ENCODE measurements at places on chromosomes 7 and 10. TPM values are rescaled to one million over a fixed set of nuclear protein-coding genes. Genes with fewer than 3 reads are reported as not detected.

The DUSP5 gene
- total RNA-seq, result 1.1 TPM

- H3K4me1 ChIP-seq, result no peaks in the 10 kb centered on the region
- H3K36me3 ChIP-seq, result no peaks in the 10 kb centered on the region
- H3K4me3 ChIP-seq, result no peak overlapping the region
- H3K27me3 ChIP-seq, result peaks cover 13% of the 10 kb centered on the region
These were observed 147.1 kb downstream of the ITGA8 start for GRCh38 chr10:15572531-15573045.

GRCh38 chr7:44263326-44264082 is 61.9 kb downstream of the CAMK2B start:
- H3K27ac ChIP-seq, result no peak overlapping the region
- H3K4me1 ChIP-seq, result peaks cover 8% of the 10 kb centered on the region
- no peak overlapping the region for H3K4me3 ChIP-seq
- H3K27me3 ChIP-seq, result no peaks in the 10 kb centered on the region
- H3K36me3 ChIP-seq, result no peaks in the 10 kb centered on the region

The GPNMB gene
- total RNA-seq, result 6.3 TPM

The ARHGAP19 gene
- total RNA-seq, result 13.7 TPM

The GIMAP4 gene
- 381 TPM for total RNA-seq

- H3K4me1 ChIP-seq, result no peaks in the 10 kb centered on the region
- no peaks in the 10 kb centered on the region for H3K27me3 ChIP-seq
These were observed 408.4 kb downstream of the ETV1 start for GRCh38 chr7:13581097-13581496.

The JAKMIP3 gene
- 0.16 TPM for total RNA-seq

GRCh38 chr10:93110472-93111146 is 36.9 kb downstream of the CYP26A1 start:
- H3K36me3 ChIP-seq, result no peaks in the 10 kb centered on the region
- peaks cover 5% of the 10 kb centered on the region for H3K4me1 ChIP-seq
- peaks cover 9% of the 10 kb centered on the region for H3K27me3 ChIP-seq
- H3K27ac ChIP-seq, result no peak overlapping the region

GRCh38 chr10:118704711-118705110 is 50.1 kb downstream of the CACUL1 start:
- peak overlapping the region; percentile 22 for H3K27ac ChIP-seq
- no peak for DNase-seq
- no peak overlapping the region for H3K4me3 ChIP-seq

DNA sequence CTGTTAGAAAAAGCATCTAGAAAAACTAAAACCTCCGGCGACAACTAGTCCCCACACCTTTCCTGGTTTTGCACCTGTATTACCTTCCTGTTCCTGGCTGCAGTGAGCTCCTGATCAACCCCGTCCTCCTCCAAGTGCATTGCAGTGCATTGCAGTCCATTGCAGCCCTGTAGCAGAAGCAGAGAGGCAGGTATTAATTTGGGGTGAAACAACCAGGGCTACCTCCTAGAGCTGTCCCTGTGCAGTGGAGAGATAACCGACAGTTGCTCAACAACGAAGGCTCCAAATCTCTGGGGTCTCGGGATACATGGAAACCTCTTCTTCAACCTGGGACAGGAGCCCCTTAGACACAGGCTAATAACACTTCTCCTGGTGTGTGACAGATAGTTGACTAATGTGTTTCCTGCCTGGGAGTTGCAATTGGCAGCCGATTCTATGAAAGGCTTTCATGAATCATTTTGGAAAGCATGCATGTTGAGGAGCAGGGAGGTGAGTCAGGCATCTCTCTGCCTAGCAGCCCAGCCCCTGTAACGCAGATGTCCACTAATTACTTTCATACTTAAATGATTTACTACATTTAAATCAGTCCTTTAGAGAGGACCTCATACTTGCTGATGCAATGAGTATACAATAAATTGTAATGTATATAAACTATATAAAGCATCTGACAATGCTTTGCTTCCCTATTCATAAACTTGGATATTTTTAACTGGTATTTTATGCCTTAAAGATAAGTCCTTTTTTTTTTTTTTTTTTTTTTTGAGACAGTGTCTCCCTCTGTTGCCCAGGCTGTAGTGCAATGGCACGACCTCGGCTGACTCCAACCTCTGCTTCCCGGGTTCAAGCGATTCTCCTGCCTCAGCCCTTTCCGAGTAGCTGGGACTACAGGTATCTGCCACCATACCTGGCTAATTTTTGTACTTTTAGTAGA is 59.0 kb downstream of the PRR15 start:
- H3K4me1 ChIP-seq, result no peaks in the 10 kb centered on the region
- H3K4me3 ChIP-seq, result no peak overlapping the region

The CRPPA gene
- 1.8 TPM for total RNA-seq

The DYNC1I1 gene
- not detected for total RNA-seq

The SPDYE11 gene
- not detected for total RNA-seq

GRCh38 chr7:83614112-83614511 is 34.8 kb downstream of the SEMA3E start:
- H3K27ac ChIP-seq, result no peak overlapping the region
- H3K4me3 ChIP-seq, result no peak overlapping the region
- no peaks in the 10 kb centered on the region for H3K4me1 ChIP-seq
- no peaks in the 10 kb centered on the region for H3K36me3 ChIP-seq
- DNase-seq, result no peak
- H3K27me3 ChIP-seq, result no peaks in the 10 kb centered on the region

- peaks cover 25% of the 10 kb centered on the region for H3K36me3 ChIP-seq
- no peak for DNase-seq
- no peaks in the 10 kb centered on the region for H3K27me3 ChIP-seq
- H3K27ac ChIP-seq, result no peak overlapping the region
- H3K4me3 ChIP-seq, result no peak overlapping the region
These were observed 3.2 kb upstream of the RSU1 start for GRCh38 chr10:16820421-16820820.

DNA sequence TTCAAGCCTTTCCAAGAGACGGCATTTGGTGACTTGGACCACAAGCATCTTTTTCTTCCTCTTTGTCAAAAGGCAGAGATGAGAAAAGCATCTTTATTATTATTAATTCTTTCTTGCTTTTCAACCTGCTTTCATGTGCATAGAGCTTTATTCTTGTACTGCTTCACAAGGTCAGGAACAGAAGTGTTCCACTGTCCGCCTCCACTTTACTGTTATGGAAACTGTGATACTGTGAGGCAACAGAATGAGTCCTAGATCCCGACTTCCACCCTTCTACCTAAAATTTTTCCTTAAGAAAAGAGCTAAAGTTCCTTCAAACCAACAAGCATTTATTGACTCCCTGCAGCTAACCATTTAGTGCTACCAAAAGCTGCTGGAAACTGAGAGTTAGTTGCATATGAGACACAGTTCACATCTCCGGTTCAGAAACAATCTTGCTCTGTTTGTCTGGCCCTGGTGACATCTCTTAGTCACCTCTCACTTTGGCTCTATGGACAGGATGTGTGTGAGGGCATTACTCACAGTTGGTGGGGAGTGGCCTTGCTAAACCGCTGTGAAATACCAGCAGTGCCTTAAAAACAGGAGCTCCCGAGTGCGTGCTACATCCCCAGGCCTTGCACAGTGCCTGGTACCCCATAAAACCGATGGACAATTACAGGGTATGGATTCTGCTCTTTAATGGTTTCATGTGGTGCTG is 77.1 kb upstream of the TRIL start:
- no peaks in the 10 kb centered on the region for H3K36me3 ChIP-seq
- DNase-seq, result no peak
- no peak overlapping the region for H3K4me3 ChIP-seq
- no peaks in the 10 kb centered on the region for H3K27me3 ChIP-seq
- H3K27ac ChIP-seq, result no peak overlapping the region

The AMZ1 gene
- total RNA-seq, result 0.05 TPM

DNA sequence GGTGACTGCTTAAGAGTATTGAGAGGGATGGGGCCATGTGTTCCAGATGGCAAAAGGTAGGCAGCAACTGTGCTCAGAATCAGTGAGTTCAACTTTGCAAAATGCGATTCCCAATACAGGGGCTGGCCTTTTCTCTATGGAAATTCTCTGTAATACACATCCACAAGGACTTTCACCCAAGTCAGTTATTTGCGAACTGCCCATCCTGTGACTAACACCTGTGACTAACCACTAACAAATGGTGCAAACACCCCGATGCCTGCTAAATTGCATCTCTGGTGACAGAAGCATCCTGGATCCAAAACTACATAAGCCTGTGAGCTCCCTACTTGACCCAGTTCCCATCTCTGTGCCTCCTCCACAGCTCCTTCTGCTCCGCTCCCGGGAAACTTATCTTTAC is 9.0 kb upstream of the CUZD1 start:
- no peaks in the 10 kb centered on the region for H3K27me3 ChIP-seq
- no peak overlapping the region for H3K4me3 ChIP-seq
- H3K36me3 ChIP-seq, result peaks cover 65% of the 10 kb centered on the region
- H3K4me1 ChIP-seq, result no peaks in the 10 kb centered on the region
- DNase-seq, result no peak

GRCh38 chr7:140229591-140230515 is 53.1 kb upstream of the KDM7A start:
- no peaks in the 10 kb centered on the region for H3K27me3 ChIP-seq
- DNase-seq, result peak; percentile 76
- peak overlapping the region; percentile 96 for H3K4me3 ChIP-seq
- peak overlapping the region; percentile 97 for H3K27ac ChIP-seq

The KLLN gene
- 1.7 TPM for total RNA-seq

DNA sequence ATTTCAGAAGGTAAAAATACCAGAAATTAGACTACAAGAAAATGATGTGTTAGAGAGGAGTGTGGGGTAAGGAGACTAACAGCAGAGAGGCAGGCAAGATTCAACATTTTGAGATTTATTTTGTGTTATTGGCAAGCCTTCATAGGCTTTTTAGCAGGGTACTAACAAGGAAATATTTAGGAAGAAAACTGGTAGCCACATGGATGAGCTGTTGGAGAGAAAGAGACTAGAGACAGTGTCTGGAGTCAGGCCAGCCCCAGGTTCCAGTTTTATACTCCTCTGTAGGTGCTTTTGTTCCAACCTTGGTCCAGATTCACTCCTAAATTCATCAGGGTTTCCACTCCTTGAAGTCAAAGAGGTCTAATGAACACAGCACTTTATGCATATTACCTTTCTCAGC is 41.1 kb downstream of the GPRIN2 start:
- H3K4me1 ChIP-seq, result no peaks in the 10 kb centered on the region
- no peak for DNase-seq
- H3K27me3 ChIP-seq, result peaks cover 2% of the 10 kb centered on the region
- H3K27ac ChIP-seq, result no peak overlapping the region

- H3K36me3 ChIP-seq, result no peaks in the 10 kb centered on the region
- H3K27ac ChIP-seq, result no peak overlapping the region
- no peak for DNase-seq
- H3K4me1 ChIP-seq, result no peaks in the 10 kb centered on the region
These were observed 123.6 kb downstream of the ADCYAP1R1 start for GRCh38 chr7:31175672-31176071.

- peak overlapping the region; percentile 86 for H3K4me3 ChIP-seq
- H3K36me3 ChIP-seq, result no peaks in the 10 kb centered on the region
- H3K4me1 ChIP-seq, result peaks cover 32% of the 10 kb centered on the region
- peak overlapping the region; percentile 89 for H3K27ac ChIP-seq
- peak; percentile 39 for DNase-seq
- H3K27me3 ChIP-seq, result no peaks in the 10 kb centered on the region
These were observed 37.8 kb downstream of the DNAJB12 start for GRCh38 chr10:72316748-72317435.

GRCh38 chr10:30529373-30529998 is 95.5 kb downstream of the MAP3K8 start:
- peak overlapping the region; percentile 98 for H3K27ac ChIP-seq
- no peaks in the 10 kb centered on the region for H3K27me3 ChIP-seq
- H3K36me3 ChIP-seq, result no peaks in the 10 kb centered on the region
- H3K4me3 ChIP-seq, result peak overlapping the region; percentile 84
- peaks cover 59% of the 10 kb centered on the region for H3K4me1 ChIP-seq

GRCh38 chr10:79930751-79931150 is 18.2 kb downstream of the SFTPD start:
- no peak overlapping the region for H3K4me3 ChIP-seq
- peaks cover 2% of the 10 kb centered on the region for H3K4me1 ChIP-seq
- no peaks in the 10 kb centered on the region for H3K36me3 ChIP-seq

DNA sequence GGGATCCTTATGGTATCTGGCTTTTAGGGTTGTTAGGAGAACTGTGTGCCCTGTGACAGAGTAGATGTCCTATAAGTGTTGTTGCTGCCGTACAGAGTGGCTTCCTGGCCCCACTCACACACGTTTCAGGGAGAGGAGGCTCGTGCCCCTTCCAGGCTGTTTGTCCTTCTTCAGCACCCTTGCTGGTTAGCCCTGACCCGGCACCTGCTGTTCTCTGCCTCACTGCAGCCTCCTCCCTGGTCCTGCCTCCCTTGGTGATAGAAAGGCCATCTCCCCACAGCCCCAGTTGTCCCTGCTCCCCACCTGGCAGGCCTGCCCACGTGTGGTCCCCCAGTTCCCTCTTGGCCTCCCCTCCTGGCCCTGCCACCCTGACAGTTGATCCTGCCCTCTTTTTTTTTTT is 2.3 kb downstream of the CLIP2 start:
- peaks cover 35% of the 10 kb centered on the region for H3K4me1 ChIP-seq
- peak overlapping the region; percentile 26 for H3K4me3 ChIP-seq
- H3K36me3 ChIP-seq, result peaks cover 1% of the 10 kb centered on the region

The PNLIPRP1 gene
- not detected for total RNA-seq

- no peak for DNase-seq
- H3K4me1 ChIP-seq, result no peaks in the 10 kb centered on the region
- no peak overlapping the region for H3K27ac ChIP-seq
- H3K27me3 ChIP-seq, result no peaks in the 10 kb centered on the region
These were observed 40.7 kb upstream of the FMC1 start for GRCh38 chr7:139300390-139300789.

The VGF gene
- total RNA-seq, result not detected

GRCh38 chr10:79328737-79329504 is 18.3 kb upstream of the PPIF start:
- H3K27me3 ChIP-seq, result no peaks in the 10 kb centered on the region
- peaks cover 7% of the 10 kb centered on the region for H3K4me1 ChIP-seq
- no peaks in the 10 kb centered on the region for H3K36me3 ChIP-seq
- H3K27ac ChIP-seq, result no peak overlapping the region
- DNase-seq, result no peak
- H3K4me3 ChIP-seq, result no peak overlapping the region

DNA sequence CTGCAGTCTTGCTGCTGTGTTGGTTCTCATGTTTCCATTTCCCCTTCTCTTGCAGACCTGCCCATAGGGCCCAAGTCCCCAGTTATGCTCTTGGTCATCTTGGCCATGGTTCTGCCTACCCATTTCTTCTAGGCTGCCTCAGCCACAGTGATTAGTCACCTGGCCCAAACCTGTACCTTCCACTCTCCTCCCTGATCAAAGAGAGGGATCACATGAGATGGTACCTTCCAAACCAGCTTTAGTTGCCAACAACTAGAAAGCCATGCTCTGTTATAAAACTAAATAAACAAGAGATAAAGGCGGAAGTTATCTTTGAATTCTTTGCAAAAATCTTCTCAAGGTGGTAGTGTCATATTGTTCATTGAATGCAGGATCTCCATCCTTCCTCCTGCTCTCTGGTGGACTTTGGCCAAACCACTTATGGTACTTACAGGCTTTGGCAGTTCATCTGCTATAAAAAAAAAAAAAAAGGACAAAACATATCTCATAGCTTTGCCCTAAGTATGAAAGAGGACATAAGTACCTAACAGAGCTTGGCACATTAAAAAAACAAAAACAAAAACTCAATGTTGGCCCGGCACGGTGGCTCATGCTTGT is 25.8 kb downstream of the TACC2 start:
- H3K27me3 ChIP-seq, result peaks cover 21% of the 10 kb centered on the region
- H3K4me3 ChIP-seq, result no peak overlapping the region
- no peak for DNase-seq
- no peaks in the 10 kb centered on the region for H3K36me3 ChIP-seq
- no peaks in the 10 kb centered on the region for H3K4me1 ChIP-seq
